ENCODE measurements at places on chromosomes 11 and 22.

DNA sequence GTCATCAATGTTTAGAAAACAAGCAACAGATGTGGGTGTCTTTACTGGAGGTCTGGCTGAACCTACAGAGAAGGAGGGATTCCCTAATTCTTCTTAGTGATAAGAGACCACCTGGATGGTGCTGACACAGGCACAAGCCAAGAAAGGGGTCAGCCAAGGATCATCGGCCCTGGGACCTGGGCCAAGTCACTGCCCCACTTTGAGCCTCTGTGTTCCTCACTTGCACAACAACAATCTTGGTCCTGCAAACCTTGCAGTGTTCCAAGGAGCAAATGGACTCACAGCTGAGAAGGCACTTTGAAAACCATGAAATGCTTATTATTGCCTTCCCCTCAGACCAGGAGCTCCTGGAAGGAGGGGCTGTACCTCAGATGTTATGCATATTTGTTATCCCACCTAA lies 7.0 kb upstream of the KCNE3 start:
- DNase-seq = no peak

GRCh38 chr11:72940417-72940816 lies 126.2 kb downstream of the ATG16L2 start:
- no peak for DNase-seq

- no peak for DNase-seq
Observed at GRCh38 chr22:50670513-50670912, 2.1 kb upstream of the SHANK3 start.

DNA sequence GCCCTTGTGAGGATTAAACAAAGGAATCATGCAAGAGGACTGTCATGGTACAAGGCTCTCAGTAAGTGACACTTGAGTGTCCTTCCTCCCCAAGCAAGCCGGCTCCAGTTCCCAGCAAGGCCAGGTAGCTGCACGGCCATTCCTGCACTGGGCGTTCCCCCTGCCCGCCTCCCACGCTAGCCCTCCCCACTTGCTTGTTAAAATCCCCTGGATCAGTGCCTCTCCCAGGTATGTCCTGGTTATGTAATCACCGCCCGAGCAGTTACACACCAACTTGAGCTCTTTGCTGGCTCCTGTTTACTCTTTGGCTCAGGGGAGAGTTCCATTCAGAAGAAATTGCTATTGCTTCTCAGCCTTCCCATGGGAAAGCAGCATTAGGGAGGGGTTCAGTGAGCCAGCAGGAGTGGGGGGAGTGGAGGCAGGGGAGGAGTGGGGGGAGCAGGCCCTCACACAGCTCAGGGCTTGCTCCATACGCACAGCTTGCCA lies 19.4 kb upstream of the MYEOV start:
- DNase-seq = no peak

DNA sequence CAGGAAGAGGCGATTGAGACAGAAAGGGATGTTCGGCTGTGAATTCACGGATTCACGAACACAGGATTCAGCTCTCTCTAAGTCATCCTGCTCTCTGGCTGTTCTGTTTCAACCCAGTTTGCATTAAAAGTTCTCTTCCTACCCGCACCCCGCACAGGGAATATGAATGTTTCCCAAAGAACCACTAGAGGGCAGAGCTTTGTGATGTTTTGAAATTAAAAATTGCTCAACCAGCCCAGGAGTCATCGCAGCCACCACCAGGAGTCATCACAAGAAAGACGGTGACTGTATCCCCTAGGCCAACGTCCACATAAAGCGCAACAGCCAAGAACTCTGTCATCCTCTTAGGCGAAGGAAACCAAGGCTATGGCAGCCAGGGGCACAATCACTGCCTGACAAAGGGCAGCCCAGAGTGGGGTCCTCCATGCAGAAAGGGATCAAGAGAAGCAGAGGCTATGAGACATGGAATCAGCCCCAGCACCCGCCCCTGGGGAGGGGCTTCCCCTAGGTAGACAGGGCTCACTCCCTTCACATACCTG lies 122.4 kb downstream of the WT1 start:
- DNase-seq = no peak

- no peak for DNase-seq
Observed at GRCh38 chr11:1870721-1871466, 18.0 kb downstream of the LSP1 start.

- no peak for DNase-seq
Observed at GRCh38 chr22:49087198-49087597, 740.5 kb downstream of the BRD1 start.

- DNase-seq = no peak
Observed at GRCh38 chr11:68935516-68936357, 32.0 kb downstream of the IGHMBP2 start.

GRCh38 chr11:48109046-48109666 lies 107.5 kb upstream of the OR4B1 start:
- DNase-seq = no peak

GRCh38 chr11:47506795-47507562 lies 46.0 kb downstream of the CELF1 start:
- DNase-seq = no peak

Measured in amniotic stem cell (primary cell).